ENCODE measurements at places on chromosomes 13 and 19.
A peak's percentile ranks its signal among the peaks of the same experiment; 100 is the strongest.

DNA sequence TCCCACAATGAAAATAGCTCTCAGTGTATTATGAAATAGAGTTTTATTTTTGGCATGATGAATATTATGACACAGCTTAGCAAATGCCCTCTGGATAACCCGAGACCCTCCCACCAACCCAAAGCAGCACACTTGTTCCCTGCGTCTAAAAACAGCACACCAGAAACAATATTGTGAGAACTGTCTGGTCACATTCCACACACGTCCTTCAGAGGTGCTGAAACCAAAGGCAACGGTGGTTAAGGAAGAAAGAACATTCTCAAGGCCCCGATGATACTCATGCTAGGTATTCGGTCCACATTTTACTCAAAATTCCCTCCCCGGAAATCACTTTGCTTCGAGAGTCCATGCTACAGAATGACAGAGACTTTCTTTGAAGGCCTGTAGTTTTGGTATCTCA, 156.7 kb downstream of the SLC7A1 start:
- DNase-seq, result no peak

- DNase-seq, result peak; percentile 77
These were observed 1.1 kb downstream of the MAB21L1 start for GRCh38 chr13:35475212-35475959.

DNA sequence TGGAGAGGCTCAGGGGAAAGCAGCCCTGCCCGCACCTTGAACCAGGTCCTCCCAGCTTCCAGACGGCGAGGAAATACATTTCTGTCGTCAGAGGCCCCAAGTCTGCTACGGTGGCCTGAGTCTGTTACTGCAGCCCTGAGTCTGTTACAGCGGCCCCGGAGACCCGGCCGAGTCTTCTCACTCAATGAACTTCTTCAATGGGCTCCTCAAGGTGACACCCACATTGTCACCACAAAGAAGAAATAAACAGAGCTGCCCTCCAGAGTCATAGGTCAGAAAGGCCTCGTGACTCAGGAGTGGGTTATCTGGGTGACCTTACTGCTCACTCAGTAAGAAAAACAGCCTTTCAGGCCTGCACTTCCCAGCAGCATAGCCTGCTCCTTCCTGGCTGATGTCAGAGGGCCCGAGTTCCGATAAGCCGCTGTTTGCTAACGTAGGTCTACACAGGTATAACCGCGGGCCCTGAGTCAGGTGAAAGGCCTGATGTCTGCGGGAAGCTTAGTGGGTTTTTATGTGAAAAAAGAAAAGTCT, 66.9 kb upstream of the TM9SF2 start:
- DNase-seq, result peak; percentile 53

GRCh38 chr13:73903561-73903960, 230.6 kb downstream of the KLF12 start:
- no peak for DNase-seq

DNA sequence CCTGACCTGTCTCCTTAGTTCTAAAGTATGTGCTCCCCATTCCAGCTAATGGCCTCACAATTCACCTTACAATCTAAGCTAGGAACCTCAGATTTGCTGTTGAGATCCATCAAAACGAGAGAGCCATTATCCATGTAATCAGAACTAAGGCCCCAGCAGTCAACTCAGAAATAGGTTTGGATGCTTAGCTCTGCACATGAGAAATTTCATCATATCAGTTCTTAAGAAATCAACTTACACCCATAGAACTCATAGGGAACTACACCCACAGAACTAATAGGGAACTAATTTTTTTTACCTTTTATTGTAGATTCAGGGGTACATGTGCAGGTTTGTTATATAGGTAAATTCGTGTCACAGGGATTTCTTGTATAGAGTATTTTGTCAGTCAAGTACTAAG, 28.7 kb downstream of the CYSLTR2 start:
- no peak for DNase-seq

GRCh38 chr13:24858953-24859352, 95.0 kb downstream of the RNF17 start:
- no peak for DNase-seq

DNA sequence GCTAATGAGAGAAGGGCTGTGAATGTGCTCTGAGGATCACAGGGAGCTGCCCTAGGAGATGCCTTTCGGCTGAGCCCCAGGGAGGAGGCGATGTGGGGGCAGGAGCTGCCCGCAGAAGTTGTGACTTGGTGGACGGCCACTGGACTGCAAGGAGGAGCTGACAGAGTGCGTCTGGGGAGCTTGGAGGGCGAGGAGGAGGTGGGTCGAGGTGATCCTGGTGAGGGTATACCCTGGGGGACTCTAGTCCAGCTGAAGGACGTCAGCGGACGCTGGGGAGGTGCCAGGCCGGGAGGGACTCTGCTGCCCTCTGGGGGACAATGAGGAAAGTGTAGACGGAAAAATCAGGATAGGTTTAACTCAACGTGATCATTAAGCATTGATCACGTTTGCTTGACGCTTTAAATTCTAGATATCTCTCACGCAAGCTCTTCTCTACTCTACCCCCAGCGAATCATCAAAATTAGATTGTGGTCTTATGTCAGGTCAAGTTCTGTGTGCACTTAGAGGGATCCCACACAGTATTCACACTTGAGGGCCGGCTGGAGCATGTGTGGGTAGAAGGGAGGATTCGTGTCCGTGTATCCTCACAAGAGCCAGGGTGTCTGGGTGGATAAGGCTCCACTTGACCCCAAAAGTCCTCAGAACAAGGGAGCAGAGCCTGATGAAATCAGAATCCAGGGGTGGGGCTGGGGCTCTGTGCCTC, 3.3 kb upstream of the CEACAM7 start:
- DNase-seq, result peak; percentile 21

DNA sequence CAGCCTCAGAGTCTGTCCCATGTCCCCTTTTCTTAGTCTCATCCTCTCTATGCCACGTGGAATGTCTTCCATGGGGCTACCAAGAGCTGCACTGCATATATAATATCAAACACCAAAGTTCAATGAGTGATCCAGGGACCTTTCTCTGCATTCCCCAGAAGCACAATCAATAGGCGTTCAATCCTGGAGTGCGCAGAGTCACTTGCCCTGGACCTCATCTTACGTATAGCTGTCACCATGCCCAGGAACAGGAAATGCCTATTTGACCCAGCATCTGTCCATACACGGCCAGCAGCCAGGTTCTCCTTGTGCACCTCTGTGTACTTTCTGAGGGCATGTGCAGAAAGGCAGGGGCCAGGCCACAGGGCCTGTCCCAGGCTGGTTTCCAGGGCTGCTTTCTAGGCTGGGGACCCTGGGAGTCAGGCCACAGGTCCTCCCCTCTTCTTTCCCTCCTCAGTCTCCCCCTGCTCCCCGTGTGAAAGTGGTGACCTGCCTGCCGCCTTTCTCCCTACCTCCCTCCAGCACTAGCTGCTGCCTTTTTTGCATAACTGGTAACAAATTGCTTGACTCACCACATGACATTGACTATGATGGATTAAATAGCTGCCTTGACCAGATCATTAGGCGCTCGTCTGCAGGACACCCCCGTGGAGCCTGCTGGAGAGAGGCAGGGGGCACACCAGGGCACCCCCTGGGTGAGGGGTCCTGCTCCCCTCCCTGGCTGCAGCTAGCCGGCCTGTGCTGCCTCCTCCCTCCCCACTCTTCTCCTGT, 222.0 kb downstream of the ZNF536 start:
- DNase-seq, result peak; percentile 18

GRCh38 chr13:78147905-78148304, 229.3 kb upstream of the EDNRB start:
- DNase-seq, result no peak

DNA sequence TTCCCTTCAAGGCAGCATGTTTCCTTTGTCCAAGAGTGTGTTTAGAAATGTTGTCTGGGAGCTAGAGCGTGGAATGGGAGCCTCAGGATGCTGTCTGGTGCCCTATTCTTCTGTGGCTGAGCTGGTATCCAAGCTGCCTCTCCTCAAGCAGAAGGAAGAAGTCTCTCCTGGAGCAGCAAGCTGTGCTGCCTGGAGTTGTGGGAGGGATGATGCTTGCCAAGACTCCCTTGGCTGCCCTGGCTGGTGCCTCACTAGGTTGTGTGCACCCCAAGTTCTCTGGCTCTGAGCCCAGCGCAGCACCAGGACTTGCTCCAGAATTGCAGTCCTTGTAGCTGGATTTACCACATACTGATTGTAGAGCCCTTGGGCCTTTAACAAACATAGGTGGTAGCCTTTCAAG, 4.7 kb upstream of the CYP4F3 start:
- DNase-seq, result no peak

DNA sequence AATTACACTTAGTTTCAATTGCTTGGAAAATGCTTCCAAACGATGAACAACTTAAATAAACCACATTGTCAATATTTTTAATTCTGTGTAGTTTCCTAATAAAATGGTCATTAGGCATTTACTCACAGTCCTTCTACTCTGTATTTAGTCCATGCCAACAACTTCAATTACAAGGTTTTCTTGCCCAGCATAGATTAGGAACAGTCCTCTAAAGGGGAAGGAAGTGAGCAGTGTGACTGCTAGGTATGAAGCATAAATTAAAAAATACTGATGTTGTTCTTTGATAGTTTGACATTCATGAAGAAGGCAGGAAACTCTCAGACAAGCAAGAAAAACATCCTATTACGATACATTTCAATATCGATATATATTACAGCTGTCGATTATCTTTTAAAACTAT, 716.0 kb upstream of the PCDH9 start:
- DNase-seq, result no peak

DNA sequence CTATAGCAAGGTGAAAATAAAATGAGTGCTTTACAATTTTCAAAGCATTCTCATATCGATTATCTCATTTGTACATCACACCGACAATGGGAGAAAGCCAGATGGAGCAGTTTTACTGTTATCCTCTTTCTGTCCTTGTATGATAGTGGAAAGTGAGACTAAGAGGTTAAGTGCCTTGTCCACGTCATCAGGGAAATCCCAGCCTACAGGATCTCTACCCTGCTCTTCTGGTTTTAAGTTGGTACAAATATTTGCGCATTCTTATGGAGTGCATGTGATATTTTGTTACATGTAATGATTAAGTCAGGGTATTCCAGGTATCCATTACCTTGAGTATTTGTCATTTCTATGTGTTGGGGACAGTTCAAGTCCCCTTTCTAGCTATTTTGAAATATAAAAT, 12.4 kb upstream of the ENOX1 start:
- no peak for DNase-seq

GRCh38 chr13:69975496-69975895, 132.1 kb upstream of the ATXN8OS start:
- DNase-seq, result no peak

GRCh38 chr19:507286-508203, at the start of gene TPGS1:
TSS of gene TPGS1 (plus strand) at chr19:507497. CDS start at chr19:507507, 10 bp downstream.
- DNase-seq, result peak; percentile 99

DNA sequence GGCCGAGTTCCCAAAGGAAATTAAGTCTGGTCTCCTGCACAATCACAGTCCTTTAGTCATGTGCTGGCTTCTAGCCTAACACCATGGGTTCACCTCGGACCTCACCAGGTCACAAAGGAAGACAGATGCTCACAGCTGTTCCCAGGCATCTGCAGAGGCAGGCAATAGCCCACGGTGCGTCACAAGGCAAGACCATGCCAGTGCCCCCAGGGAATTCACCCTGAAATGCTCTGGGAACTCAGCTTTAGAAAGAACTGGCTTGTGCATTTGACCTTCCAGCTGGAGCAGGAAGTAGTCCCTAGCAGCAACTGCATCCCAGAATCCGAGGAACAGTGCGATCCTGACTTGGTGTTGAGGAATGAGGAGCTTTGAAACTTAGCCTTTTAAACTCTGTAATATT, 96.8 kb upstream of the WASF3 start:
- DNase-seq, result no peak

- no peak for DNase-seq
These were observed 260.0 kb downstream of the FGF14 start for GRCh38 chr13:102141625-102142472.

DNA sequence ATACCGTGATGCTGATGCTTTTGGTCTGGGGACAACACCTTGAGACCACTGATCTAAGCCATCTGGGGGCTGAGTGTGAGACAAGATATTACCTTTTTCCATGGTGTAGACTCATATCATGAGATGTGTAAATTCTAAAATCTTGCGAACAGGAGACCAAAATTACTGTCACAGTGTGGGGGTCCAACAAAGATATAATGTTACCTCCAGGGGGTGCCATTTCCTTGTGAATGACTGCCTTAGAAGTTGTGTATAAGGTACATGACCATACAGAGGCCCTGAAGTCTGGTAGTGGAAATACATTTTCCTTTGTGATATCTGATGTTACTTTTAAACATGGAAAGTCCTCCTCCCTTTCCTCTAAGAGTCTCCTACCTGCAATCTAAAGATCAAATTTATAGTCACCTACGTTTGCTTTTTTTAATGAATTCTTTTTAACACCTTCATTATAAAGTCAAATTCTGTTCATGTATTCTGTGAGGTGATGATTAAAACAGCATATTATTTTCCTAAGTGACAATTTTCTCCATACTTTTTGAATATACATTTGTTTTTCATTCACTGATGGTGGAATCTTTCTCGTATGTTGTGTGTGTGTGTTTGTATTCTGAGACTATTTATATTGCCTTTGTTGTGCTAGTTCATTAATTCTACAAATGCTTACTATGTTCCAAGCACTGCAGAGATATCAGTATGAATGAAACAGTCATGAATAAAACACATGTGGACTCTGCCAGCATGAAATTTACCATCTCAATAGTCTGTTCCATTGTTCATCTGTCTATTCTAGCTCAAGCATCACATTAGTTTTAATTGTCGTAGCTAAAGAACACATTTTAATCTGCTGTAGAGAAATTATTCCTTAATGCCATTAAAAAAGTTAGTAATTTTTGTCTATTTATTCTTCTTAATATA, 113.7 kb downstream of the RFC3 start:
- no peak for DNase-seq

GRCh38 chr13:25910991-25911419, 140.8 kb downstream of the SHISA2 start:
- DNase-seq, result peak; percentile 81

DNA sequence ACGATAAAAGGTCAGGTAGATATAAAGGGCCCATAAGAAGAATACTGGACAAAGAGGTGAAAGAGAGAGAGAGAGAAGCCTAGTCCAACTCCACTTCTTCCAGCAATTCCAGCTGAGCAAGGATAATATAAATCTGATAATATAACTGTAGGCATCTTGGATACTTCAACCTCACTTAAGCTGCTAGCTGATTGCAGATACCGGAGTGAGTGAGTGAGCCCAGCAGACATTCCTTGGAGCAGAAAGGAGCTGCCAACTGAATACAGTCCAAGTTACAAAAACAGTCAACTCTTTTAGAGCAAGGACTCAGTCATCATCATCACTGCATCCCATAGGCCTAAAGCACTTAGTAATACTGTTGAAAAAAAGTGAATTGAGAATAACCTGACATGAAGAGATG, 387.6 kb downstream of the SLITRK6 start:
- no peak for DNase-seq

DNA sequence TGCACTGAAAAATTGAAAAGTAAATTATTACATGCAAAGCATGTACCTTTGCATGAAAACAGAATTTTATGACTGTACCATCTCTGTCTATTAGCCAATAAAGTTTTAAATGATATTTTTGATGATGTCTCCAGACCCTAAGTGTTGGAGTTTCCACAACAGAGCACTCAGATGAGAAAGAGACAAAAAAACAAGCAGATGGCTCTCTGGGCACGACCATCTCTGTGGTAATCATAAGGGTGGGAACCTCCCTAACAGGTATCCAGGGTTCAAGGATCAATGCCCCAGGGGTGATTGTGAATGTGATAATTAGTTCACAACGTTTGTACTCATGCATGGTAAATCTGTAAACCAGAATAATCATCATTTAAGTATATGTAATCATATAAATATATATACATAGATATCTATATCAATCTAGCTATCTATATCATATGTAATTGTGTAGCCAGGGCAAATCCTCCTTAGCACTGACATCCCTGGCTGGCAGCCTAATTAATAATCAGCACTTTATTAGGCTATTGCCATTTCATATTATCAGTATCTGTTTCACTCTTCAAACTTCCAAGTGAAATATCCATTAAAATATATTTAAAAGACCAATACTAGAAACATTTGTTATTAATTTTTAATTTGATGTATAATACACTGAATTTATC, 41.2 kb upstream of the FAM124A start:
- DNase-seq, result no peak
